ENCODE measurements at places on chromosomes 4 and X.

- DNase-seq: no peak
Measured at GRCh38 chr4:71860643-71861042, 76.8 kb upstream of the GC start.

- peak; percentile 11 for DNase-seq
Measured at GRCh38 chr4:52299120-52299519, 248.0 kb downstream of the SPATA18 start.

DNA sequence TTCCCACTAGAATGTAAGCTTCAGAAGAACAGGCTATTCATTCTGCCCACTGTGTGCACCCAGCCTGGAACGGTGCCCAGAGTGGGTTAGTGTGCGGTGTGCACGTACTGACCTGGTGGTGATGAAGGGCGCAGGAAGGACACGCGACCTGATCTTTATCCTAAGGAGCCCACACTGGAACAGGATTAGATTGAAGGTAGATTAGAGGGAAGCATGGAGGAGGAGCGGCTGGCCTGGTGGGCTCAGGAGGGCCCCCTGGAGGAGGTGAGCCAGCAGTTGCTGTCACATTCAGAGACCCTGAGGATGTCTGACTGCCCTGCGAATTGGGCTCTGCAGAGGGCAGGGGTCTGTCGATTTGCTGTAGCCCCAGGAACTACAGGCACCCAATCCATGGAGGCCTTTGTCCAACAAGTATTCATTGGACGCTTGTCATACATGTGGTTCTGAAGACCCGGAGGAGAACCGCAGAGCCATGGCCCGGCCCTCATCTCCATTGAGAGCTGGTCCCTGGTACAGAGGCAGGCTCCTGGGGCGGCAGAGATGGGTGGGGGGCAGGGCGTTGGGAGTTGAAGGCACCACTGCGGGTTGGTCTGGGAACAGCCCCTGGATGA, 73.2 kb downstream of the HTRA3 start:
- DNase-seq: no peak

- DNase-seq: no peak
Measured at GRCh38 chrX:118519411-118520215, 24.0 kb downstream of the DOCK11 start.

GRCh38 chrX:39805022-39805421, 292.7 kb downstream of the BCOR start:
- DNase-seq: no peak

GRCh38 chr4:156473151-156473550, 498.4 kb downstream of the PDGFC start:
- no peak for DNase-seq

- no peak for DNase-seq
Measured at GRCh38 chr4:2835978-2836377, 7.7 kb upstream of the ADD1 start.

DNA sequence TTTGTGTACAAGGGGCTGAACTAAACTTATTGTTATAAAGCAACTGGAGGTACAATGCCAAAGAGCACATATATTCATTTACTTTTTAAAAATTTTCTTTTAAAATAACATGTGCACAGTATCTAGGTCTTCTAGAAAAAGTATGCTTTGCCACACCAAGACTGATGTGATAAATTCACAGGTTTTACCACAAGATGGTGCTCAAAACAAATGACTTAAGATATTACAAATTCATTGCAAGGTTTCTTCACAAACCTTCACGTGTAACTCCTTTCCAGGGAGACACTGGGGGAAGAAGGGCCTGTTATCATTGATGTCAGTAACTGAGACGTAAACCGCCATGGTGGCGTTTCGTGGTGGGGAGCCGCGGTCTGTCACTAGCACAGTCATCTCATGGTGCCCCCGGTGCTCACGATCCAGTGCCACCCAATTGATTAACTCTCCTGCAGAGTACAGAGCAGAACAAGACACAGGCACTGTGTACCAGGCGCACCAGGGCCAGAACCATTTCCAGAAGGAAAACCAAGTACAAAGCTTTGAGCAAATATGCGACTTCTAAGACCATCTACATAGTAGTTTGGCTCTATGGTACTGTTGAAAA, 162.2 kb downstream of the DCHS2 start:
- peak; percentile 73 for DNase-seq

- DNase-seq: no peak
Measured at GRCh38 chr4:70855464-70855863, 15.8 kb upstream of the GRSF1 start.

DNA sequence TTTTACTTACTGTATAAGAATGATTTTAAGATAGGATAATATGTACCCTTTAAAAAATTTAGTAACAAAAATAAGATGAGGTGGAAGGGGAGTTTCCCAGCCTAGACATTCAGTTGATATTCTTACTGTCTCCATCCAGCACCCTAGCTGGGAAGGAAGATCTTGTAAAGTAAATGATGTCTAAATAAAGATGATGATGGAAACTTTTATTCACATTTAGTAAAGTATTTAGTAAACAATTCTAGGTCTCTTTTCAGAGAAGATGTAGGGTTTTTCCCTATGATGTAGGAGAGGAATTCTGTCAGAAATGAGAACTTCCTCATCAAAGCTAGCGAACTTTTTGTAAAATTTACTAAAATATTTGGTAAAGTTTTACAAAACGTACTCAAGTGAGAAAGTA, 136.8 kb downstream of the RAPGEF2 start:
- DNase-seq: no peak

DNA sequence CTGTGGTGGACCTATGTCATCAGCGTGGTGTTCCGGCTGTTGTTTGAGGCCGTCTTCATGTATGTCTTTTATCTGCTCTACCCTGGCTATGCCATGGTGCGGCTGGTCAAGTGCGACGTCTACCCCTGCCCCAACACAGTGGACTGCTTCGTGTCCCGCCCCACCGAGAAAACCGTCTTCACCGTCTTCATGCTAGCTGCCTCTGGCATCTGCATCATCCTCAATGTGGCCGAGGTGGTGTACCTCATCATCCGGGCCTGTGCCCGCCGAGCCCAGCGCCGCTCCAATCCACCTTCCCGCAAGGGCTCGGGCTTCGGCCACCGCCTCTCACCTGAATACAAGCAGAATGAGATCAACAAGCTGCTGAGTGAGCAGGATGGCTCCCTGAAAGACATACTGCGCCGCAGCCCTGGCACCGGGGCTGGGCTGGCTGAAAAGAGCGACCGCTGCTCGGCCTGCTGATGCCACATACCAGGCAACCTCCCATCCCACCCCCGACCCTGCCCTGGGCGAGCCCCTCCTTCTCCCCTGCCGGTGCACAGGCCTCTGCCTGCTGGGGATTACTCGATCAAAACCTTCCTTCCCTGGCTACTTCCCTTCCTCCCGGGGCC, 1.2 kb downstream of the GJB1 start:
- DNase-seq: no peak

- peak; percentile 74 for DNase-seq
Measured at GRCh38 chr4:158259955-158260575, 49.8 kb downstream of the TMEM144 start.

GRCh38 chrX:6986915-6987314, 160.6 kb upstream of the STS start:
- DNase-seq: no peak

GRCh38 chr4:6962211-6963041, 52.8 kb downstream of the TBC1D14 start:
- peak; percentile 82 for DNase-seq

DNA sequence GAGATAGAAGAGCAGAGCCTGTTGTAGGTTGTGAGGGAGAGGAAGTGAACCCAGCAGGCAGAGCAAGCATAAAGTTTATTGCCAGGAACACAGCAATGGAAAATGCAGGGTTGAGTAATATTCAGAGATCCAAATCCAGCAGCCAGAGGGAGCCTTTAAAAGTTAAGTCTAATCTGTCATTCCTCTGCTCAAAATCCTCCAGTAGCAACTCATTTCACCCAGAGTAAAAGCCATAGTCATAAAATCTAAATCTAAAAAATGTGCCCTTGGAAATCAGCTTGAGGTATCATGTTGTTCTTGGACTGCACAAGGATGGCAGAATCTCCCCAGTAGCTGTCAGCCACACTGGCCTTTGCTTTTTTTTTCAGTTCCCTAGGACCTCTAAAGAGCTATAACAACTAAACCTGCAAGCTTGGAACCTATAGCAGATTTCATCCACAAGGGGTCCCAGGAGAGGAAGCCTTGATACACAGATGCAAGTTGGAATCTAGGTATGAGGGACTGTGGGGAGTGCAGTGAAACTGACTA, 62.9 kb upstream of the FRAS1 start:
- peak; percentile 86 for DNase-seq

GRCh38 chr4:20570981-20571715, 129.1 kb upstream of the PACRGL start:
- DNase-seq: no peak

- no peak for DNase-seq
Measured at GRCh38 chr4:101205916-101206315, 141.4 kb downstream of the PPP3CA start.

DNA sequence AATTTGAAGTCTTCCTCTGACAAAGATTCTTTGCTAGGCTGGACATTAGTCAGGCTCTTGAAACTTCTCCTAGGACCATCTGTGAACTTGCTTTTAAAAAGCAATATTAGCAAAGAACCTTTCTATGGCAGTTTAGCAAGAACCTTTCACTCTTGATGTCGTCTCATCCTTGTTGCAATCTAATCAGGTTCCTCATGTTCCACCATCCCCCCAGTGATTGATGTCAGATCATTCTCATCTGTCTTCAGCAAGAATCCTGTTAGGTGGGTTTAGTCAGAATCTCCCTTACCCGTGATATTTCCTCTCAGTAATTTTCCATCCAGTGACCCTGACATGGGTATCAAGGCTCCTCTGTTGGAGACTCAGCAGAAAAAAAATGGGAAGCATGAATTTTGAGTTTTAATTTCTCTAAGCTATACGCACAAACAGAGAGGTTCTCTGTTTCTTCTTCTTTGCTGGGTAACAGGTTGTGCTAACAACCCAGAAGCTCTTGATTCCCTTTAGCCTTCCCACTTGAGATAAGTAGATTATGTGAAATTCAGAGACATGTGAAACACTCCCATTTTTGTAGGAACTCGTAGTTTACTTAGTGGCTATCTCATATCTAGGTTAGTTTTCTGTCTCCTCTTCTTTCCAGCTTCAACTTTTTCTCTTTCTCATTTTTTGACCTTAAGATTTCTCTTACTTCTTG, 507.4 kb downstream of the C4orf33 start:
- DNase-seq: no peak

DNA sequence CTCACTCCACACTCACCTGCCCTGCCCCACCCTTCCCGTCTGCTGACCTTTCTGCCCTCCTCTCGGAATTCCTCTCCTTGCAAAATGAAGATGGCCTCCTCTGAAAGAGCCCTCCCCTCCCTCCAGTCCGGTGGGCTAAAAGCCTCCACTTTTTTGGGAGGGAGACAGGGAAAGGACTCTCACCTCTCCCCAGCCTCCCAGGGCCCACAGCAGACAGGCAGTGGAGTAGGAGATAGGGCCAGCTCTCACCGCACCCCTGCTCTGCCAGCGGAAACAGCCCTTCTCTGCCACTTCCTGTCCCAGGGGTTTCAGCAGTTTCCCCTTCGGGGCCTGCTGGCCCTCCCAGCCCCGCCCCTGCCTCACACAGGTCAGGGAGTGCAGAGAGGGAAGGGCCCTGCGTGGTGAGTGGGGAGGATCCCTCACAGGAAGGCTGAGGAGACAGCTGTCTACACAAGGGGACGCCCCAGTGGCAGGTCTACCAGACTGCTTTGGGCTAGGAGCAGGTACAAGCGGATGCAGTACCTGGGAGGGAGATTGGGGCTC, 18.2 kb downstream of the ELF4 start:
- DNase-seq: no peak

DNA sequence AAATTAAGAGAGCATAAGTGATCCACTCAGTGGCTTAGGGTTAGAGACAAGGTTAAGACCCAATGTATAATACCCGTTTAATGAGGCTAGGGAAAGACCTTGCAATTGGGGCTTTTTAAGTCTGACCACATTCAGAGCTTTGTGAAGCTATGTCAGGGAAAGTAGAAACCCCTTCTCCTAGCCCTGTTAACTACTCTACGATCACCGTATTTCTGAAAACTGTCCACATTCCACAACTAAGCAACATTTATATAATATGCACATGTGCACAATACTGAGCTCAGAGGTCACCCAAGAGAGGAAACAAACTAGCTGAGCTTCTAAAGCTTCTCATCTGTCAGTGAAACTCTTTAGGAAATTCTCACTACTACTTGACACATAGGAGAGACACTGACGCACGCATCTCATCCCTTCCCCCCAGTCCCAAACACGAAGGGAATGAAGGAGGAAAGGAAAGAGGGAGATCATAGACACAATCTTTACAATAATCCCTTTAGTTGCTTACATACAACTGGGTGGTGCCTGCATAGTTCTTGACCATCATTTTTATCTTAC, 56.2 kb downstream of the METTL14 start:
- DNase-seq: peak; percentile 36

- no peak for DNase-seq
Measured at GRCh38 chrX:43595931-43596330, 60.2 kb upstream of the MAOA start.
